ENCODE measurements at places on chromosomes 2 and 18. TPM values are rescaled to one million over a fixed set of nuclear protein-coding genes. Genes with fewer than 3 reads are reported as not detected.

TMEM131 gene
- 35.3 TPM for total RNA-seq

C2orf78 gene
- total RNA-seq, result not detected

REL gene
- 6.1 TPM for total RNA-seq

- DNase-seq, result no peak
These were observed 16.6 kb downstream of the CFLAR start for GRCh38 chr2:201132518-201132917.

DNA sequence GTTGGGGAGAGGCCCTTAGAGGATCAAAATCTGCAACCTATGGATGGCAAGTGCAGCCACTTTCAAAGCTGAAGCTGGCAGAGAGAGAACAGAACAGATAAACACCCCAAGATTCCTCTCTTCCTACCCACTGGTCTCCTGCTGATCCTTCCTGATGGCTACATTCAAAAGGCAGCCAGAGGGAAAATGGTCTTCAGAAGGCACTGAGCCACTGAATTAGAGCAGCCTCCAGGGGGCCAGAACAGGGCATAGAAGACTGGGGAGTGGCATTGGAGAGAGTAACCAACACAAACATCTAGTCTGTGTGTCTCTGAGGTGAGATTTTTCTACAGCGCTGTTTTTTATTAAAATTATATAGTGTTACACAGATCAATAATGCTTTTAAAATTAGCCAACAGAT is 432.6 kb downstream of the PARD3B start:
- no peak for DNase-seq

DNA sequence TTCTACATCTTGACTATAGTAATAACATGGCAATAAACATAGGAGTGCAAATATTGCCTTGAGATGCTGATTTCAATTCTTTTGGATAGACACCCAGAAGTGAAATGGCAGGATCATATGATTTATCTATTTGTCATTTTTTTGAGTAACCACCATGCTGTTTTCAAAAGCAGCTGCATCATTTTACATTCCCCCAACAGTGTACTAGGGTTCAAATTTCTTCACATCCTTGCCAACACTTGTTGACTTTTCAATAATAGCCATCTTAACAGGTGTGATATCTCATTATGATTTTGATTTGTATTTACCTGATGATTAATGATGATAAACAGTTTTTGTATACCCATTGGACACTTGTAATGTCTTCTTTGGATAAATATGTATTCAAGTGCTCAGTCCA is 90.8 kb downstream of the STRADB start:
- DNase-seq, result no peak

- DNase-seq, result no peak
These were observed 4.8 kb downstream of the UGP2 start for GRCh38 chr2:63846487-63846886.

GRCh38 chr2:46471-47345 is at the start of gene FAM110C:
Gene FAM110C, minus strand, starts transcription at chr2:46505. Its CDS starts 120 bp downstream, at chr2:46385.
- DNase-seq, result peak; percentile 4

DNA sequence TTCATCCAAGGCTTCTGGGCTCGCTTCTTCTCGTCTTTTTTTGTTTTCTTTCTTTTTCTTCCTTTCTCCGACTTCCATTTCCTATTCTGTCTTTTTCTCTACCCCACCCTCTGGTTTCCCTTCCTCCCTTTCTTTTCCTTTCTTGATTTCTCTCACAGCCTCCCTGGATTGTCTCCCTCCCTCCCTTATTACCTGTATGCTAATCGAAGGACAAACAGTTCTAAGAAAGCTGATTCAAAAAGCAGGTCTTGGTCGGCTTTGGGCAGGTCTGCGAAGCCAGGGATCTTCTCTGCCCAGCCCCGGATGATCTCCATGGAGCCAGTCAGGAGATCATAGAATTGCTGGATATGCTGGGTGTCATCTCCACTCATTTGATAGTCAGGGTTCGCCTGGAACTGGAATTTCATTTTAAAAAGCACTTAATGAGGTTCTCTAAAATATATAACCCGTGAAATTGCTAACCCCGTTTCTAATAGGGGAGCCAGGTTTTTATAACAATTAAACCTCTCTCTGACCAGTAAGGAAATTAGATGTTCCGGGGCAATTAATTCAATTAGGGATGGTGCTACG is 5.9 kb downstream of the NR4A2 start:
- DNase-seq, result no peak

Measured in astrocyte (in vitro differentiated cells and primary cell).